ENCODE measurements at places on chromosomes 2 and 18.

GRCh38 chr2:21539685-21540084 lies 415.9 kb downstream of the TDRD15 start:
- no peak for DNase-seq

DNA sequence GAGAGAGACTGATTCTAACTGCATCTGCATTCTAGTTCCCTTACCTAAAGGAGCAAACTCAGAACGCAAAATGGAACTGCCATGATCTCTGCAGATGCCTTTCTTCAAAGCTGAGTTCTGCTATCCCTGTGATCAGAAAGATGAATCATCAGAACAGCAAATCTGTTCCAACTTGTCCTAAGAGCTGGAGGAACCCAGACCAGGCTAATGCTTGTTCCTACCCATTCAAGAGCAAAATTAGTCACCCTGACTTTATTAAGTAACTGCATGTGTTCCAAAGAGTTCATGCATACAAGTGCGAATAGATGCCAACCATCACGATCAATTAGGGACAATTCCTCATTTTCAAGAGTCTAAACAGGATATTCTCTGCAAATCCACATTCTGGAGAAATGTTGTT lies 46.5 kb downstream of the MBP start:
- DNase-seq: no peak

DNA sequence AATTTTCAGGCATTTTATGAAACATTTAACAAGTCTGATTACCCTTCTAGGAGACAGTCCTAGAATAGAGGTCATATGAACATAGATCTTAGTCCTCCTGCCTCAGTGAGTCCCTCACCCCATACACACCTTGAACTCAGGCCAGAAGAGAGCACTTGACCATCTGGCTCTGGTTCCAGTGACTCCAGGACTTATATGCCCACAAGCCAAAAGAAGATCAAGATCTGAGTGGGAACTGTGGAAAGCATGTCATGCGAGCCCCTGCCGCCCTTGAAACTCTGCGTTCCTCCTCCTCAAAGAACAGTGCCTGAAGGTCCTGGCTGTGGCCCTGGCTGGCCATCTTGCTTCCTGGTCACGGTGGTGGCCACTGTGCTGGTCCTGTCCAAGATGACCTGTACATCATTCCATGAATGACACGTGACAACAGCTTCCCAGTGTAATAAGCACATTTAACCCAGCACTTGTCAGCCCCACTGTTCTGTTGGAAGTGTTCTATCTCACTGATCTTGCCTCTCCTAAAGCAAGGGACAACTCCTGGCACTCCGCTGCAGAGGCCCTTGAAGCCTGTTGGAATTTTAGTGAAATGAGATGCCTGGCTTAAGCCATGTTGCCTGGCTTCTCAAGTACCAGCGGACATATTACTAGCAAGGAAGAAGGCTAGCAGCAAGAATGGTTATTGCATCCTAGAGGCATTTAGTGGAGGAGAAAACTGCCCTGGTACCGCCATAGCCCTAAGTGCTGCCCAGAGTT lies 17.6 kb downstream of the TTC32 start:
- no peak for DNase-seq

- DNase-seq: no peak
Measured at GRCh38 chr2:130824492-130825061, 12.1 kb upstream of the ARHGEF4 start.

Data from left renal pelvis (tissue), 4 donors.